ENCODE measurements at places on chromosomes 1 and 21. TPM values are rescaled to one million over a fixed set of nuclear protein-coding genes. Genes with fewer than 3 reads are reported as not detected.

The LZIC gene
- total RNA-seq: 66.9 TPM

The TEDDM1 gene
- not detected for total RNA-seq

The DMRTA2 gene
- 3.1 TPM for total RNA-seq

The CELA3A gene
- total RNA-seq: not detected

The MATN1 gene
- 0.33 TPM for total RNA-seq

The KCNH1 gene
- total RNA-seq: 2.4 TPM

The CELA2B gene
- not detected for total RNA-seq

The RNU1-4 gene
- under 0.01 TPM for total RNA-seq

The DCST1 gene
- total RNA-seq: not detected

The DIO1 gene
- total RNA-seq: not detected

The ALX3 gene
- total RNA-seq: 2.5 TPM

The RHOC gene
- total RNA-seq: 99.1 TPM

The IL19 gene
- not detected for total RNA-seq

The PDC gene
- total RNA-seq: 285 TPM

The PCAT6 gene
- not detected for total RNA-seq

The KIF26B gene
- total RNA-seq: 10.1 TPM

The OR2G6 gene
- not detected for total RNA-seq

The AMY1A gene
- total RNA-seq: not detected

The GJA9 gene
- not detected for total RNA-seq

The ROR1 gene
- total RNA-seq: 19.8 TPM

The TMCC2 gene
- 45.5 TPM for total RNA-seq

The POMGNT1 gene
- total RNA-seq: 38.7 TPM

The HDAC1 gene
- 65.0 TPM for total RNA-seq

The KIAA1614 gene
- total RNA-seq: 52.6 TPM

The KRTAP20-2 gene
- not detected for total RNA-seq

The SPAG17 gene
- 13.5 TPM for total RNA-seq

The RAB25 gene
- 3.6 TPM for total RNA-seq

The FMN2 gene
- 30.8 TPM for total RNA-seq

The MYOG gene
- 19.8 TPM for total RNA-seq

The PIK3R3 gene
- total RNA-seq: 33.9 TPM

The PROK1 gene
- not detected for total RNA-seq

The HHAT gene
- total RNA-seq: 13.1 TPM

The HTR1D gene
- not detected for total RNA-seq

The PRAMEF6 gene
- not detected for total RNA-seq

The ELF3 gene
- total RNA-seq: 59.8 TPM

The CLCNKB gene
- 0.55 TPM for total RNA-seq

The GRIK3 gene
- total RNA-seq: 28.5 TPM

The BTBD8 gene
- 151 TPM for total RNA-seq

The STPG1 gene
- 4.7 TPM for total RNA-seq

The SIK1 gene
- total RNA-seq: 49.3 TPM

The CAMK1G gene
- 0.93 TPM for total RNA-seq

The TAF5L gene
- total RNA-seq: 13.8 TPM

The CHI3L2 gene
- not detected for total RNA-seq

The CYYR1 gene
- 12.6 TPM for total RNA-seq

The OPRD1 gene
- total RNA-seq: 5.2 TPM

The DNAH14 gene
- total RNA-seq: 85.6 TPM

The PPIAL4G gene
- not detected for total RNA-seq

The GCSAML gene
- 0.82 TPM for total RNA-seq

The NSL1 gene
- 68.0 TPM for total RNA-seq

The SPRR3 gene
- total RNA-seq: not detected

The EXTL2 gene
- 35.7 TPM for total RNA-seq

The MPL gene
- total RNA-seq: 0.93 TPM
